ENCODE measurements at places on chromosomes 3 and 15.

DNA sequence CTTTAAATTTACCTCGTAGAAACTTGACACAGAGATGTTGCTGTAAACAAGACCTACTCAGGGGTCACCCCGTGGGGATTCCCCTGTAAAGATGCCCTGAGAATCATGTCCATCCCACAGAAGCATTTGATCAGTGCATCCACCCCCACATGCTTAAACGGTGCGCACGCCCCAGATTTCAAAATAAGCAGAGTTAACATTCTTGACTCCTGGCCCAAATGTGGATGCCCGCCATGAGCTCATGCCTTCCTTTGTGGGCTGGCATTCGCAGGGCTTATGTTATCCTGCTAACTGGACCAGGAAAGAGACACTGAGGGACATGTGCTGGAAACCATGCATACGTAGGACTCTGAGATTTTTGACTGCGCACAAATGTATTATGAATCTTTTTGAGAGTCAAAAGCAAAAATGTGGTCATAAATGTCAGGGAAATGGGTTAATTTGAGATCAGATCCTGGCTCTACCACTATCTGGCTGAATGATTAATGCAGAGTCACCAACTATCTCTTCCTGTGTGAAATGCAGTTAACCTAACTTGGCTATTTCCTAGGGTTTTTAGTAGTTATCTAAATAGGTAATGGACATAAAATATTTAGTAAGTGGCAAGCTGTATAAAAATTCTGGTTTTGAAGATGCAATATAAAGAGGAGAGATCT lies 9.1 kb upstream of the TP63 start:
- no peak for DNase-seq

- DNase-seq = no peak
These were observed 7.8 kb downstream of the GLDN start for GRCh38 chr15:51349156-51349844.

DNA sequence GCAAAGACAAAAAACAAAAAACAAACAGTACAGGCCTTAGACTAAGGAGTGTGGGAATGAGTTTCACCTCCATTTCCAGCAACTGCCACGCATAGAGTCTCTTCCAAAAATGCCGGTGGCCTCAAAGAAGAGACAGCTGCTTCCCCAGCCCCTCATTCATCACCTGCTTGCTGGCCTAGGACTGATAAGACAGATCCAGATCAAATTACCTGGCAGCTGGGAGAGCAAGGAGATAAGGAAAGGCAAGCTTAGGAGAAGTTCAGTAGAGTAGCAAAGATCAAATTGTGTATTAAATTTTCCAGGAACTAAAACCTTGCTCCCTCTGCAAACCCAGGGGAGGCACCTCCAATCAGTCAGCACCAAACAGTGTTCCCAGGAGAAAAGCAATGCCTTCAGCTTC lies 325.8 kb upstream of the CTNNB1 start:
- no peak for DNase-seq

GRCh38 chr3:168998792-168999191 lies 664.7 kb downstream of the MECOM start:
- no peak for DNase-seq

- DNase-seq = no peak
These were observed 47.2 kb upstream of the ZBTB38 start for GRCh38 chr3:141321109-141321497.

GRCh38 chr15:92112711-92113110 lies 259.2 kb downstream of the SLCO3A1 start:
- DNase-seq = no peak

Data from activated naive CD8-positive, alpha-beta T cell treated with anti-CD3 and anti-CD28 coated beads, Interleukin-2, amount 50 U/mL, for 16 hours (primary cell).